Stimulated activated naive B cell treated with anti-CD40 and anti-IgM and Interleukin-4, amounts not matched to agents 10 μg/mL and 1 μg/mL and 100 μg/mL, for 72 hours (primary cell): ENCODE measurements at places on chromosomes 12 and 14.

- peak; percentile 4 for DNase-seq
Measured at GRCh38 chr14:32203928-32204357, 874 bp upstream of the RNU6-8 start.

- peak; percentile 70 for DNase-seq
Measured at GRCh38 chr14:105075379-105076295, 10.4 kb upstream of the GPR132 start.

DNA sequence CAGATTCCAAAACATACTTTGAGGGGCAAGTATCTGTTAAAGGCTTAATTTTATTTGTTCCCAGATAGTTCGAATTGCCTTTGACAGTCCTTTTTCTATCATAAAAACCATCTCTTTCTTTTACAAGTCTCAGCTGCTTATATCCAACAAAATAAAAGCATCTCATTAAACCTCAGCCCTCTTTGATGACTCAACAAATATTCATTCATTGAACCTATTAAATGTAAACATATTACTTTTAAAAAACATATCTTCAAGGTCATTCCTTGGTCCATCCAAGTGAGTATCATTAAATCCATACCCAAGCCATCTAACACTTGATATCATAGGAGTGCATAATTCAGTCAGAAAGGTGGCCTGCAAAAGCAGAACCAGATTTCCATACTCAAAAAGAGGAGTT lies 154.6 kb upstream of the BCL2L14 start:
- DNase-seq = no peak

- DNase-seq = no peak
Measured at GRCh38 chr14:80867091-80867490, 74.4 kb downstream of the CEP128 start.

DNA sequence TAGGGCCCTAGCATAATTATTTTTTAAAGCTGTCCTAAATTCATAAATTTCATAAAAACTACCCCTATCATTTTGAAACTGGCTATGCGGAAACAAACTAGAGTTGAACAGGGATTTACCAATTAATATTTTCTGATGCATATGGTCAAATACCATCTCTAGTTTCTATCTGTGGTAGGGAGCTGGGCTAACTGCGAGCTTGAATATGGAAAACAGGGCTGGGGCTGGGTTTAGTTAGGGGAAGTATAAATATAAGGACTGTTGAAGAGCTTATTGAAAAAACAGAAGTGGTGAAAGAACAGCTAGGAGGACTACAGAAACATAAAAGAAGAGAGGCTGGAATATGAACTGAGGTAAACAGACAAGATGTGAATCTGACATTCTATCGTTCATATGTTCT lies 91.8 kb downstream of the SLC38A1 start:
- DNase-seq = no peak
